Activated CD4-positive, CD25-positive, alpha-beta regulatory T cell treated with anti-CD3 and anti-CD28 coated beads, Interleukin-2, amount 50 U/mL, for 16 hours (primary cell): ENCODE measurements at places on chromosomes 16 and 17.

DNA sequence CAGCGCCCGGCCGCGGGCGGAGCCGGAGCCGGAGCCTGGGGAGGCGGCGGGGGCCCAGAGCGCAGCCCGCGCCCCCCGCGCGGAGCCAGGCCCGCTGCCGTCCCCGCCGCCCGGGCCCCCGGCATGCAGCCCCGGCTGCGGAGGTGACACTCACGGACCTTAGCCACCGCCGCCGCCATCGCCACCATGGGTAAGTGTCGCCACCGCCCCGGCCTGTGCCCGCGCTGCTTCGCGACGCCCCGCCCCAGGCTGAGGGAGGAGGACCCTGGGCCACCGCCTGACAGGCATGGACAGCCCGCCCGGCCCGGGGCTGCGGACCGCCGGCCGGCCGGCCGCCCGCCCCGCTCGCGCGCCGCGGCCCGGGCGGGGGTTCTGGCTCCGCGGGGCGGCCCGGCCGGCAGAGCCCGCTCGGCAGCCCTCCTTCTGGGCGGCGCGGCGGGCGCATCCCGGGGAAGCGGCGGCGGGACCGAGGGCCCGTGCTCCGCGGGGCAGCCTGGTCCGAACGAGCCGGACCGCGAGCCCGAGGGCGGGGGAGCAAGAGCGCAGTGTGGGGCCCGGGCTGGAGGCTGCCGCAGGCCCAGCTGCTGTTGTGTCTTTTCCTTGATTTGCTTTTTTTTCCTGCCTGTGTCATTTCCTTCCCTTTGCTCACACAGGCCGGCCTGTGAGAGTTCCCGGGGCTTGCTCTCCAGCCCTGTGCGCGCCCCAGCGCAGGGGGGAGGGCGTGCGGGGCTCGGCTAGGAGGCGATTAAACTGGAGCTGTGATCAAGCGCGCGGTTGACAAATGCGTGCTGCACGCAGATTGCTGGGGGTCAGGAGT, 565 bp downstream of the MAP3K3 start:
- DNase-seq: peak; percentile 44

DNA sequence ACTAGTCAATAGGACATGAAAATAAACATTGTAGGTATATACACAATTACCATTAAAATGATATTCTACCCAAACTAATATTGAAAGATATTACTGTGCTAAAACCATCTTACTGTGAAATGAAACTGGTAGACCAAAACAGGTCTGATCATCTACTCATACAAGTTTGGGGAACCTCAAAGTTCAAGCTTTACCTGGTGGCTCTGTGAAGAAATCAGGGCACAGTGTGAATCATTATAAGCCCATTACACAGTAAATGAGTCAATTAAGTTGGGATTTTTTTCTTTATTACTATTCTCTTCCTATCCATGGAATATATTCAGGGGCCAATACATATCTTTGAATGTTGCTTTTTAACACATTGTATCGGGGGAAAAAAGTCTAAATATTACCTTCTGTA, 57.1 kb downstream of the HELZ start:
- no peak for DNase-seq

DNA sequence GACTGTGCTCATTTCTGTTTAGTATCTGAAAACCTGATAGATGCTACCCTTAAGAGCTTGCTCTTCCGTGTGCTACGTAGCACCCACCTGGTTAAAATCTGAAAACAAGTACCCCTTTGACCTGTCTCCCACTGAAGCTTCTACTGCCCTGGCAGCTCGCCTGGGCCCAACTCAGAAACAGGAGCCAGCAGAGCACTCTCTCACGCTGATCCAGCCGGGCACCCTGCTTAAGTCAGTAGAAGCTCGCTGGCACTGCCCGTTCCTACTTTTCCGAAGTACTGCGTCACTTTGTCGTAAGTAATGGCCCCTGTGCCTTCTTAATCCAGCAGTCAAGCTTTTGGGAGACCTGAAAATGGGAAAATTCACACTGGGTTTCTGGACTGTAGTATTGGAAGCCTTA, 18.9 kb downstream of the NTAN1 start:
- DNase-seq: no peak

DNA sequence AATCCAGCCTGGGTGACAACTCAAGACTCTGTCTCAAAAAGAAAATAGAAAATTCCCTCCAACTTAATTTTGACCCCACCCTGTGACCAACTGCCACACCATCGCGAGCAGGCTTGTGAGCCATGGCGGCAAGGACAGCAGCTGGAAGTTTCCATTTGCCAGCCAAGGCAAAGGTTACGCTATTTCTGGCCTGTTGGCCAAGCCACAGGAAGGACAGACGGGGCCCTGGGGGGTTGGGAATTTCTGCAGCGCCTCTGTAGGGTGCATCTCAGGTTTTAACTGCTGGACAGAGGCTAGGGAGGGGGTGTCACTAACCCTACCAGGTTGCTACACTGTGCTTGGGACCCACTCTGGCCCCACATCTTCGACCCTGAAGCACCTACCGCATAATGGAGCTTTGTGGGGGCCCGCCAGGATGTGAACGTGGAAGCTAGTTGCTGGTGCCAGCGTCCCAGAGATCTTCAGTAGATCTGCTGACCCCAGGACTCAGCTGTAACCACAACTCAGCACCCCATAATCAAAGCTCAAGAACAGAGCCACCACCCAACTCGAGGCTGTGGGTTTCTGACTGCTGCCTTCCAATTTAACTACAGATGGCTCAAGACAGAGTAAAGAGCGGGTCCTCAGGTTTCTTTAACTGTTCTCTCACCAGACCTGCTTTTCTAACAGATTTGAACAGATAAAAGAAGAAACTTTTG, 10.9 kb downstream of the KIFC3 start:
- DNase-seq: no peak

DNA sequence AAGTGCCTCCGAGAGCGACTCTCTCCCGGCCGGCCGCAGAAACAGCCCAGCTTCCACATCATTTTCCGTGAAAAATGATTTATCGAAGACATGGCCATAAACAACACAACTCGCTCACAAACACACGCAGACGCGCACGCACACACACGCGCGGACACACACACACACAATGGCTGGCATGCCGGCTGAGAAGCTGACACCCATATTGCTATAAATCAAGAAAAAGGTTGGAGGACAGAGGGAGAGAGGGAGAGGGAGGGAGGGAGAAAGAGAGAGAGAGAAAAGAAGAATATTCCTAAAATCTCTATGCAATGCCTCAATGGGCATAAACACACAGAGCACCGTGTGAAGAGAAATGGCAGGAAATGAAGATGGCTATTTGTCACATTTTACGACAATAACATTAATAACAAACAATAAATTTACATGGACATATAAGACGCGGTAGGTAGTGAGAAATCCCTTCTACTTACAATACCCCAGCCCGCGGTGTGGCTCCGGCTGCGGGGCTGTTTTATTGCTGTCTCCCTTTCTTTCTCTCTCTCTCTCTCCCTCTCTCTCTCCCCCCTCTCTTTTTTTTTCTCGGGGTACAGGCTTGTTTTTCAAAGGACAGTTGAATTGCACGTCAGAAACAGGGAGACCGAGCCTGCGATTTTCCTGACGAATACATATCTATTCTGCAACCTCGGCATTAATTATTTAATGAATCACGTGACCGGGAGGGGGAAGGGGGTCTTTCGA, 9.5 kb downstream of the HOXB4 start:
- no peak for DNase-seq

DNA sequence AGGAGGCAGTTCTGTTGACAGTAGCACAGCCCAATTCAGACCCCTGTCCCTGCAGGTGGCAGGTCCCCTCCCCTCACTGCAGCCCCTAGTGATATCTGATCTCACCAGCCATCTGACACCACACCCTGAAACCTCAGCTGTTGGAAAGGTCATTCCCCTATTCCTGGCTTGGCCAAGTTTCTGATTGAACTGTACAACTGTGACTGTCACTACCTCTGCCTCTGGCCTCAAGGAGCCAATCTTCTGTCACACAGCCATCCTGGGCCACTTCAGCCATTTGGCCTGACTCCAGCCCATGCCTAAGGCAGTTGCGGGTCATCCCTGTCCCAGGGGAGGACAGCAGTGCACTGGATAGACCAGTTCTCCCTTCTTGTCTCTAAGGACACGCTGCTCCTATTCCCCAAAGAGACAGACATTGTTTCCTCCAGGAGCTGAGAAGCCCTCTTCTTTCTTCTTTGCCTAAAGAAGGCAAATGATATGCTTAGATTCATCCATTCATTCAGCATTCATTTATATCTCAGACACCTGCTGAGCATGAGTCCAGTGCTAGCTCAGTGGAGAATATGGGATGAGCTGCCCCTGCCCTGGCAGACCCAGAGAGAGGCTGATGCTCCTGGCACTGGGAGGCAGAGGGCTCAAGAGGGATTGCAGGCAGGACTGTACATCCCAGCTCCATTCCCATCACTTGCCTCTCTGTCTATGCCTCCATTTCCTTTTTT, 4.6 kb upstream of the ALDOA start:
- DNase-seq: no peak

DNA sequence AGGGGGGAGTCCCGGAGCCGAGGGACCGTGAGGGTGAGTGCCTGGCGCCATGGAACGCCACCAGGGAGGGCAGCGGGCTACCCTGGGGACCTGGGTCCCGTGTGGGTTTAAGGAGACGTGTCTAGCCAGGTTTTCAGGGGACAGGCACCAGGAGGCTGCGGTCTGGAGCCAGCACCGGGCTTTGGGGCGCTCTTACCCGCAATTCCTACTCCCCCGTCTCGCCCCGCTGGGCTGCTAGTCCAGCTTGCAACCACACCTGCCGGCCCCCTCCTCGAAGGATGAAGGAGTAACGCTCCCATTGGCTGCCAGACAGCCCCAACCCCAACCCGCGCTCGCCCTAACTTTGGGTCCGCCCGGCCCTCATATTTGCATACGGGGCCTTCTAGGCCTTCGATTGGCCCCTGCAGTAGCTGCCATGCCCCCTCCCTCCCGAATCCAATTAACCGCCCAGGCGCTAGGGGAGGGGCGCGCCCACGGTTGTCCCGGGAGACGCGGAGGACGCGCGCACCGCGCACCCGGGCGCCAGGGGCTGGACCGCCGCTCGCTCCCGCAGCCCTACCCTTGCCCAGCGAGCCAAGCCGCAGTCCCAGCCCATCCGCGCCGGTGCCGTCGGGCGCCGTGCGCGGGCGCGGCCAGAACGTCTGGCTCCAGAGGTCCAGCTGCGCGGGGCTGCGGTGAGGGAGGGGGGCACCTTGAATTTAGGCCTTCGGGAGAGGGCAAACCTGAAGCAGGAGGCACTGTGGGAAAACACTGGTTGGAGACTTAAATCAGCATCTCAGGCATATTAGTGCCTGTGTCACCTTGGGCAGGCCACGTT, at the start of gene TTLL6:
Gene TTLL6 (minus strand): TSS at position 456 of the 817 bp plus-strand sequence. CDS start 157 bp downstream, at position 299.
- DNase-seq: peak; percentile 57

- DNase-seq: no peak
Observed at GRCh38 chr16:2981177-2981898, 1.1 kb upstream of the PKMYT1 start.
